ENCODE measurements at places on chromosomes 11 and 22.

GRCh38 chr11:37861671-37862070 is 1263.6 kb upstream of the RAG2 start:
- no peak for DNase-seq

GRCh38 chr11:846496-847098 is 3.9 kb downstream of the TSPAN4 start:
- no peak for DNase-seq

GRCh38 chr11:116467823-116468222 is 305.0 kb downstream of the BUD13 start:
- DNase-seq, result no peak

DNA sequence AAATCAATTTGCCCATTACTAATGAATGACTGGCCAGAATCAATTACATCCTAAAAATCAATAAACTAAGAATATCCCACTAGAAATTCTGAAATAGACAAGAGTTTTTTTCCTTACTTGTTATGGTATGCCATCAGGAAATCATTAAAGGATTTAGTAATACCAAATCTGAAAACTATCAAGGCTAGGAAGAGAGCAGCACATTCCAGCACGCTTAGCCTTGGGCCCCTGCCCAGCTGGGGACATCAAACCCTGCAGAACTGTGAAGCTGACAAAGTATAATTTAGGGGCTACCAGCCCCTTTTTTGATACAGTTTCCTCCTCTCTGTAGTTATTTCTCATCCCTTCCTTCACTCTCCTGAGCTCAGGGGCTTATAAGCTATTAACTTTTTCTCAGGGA is 247.8 kb upstream of the ZC3H12C start:
- DNase-seq, result no peak

DNA sequence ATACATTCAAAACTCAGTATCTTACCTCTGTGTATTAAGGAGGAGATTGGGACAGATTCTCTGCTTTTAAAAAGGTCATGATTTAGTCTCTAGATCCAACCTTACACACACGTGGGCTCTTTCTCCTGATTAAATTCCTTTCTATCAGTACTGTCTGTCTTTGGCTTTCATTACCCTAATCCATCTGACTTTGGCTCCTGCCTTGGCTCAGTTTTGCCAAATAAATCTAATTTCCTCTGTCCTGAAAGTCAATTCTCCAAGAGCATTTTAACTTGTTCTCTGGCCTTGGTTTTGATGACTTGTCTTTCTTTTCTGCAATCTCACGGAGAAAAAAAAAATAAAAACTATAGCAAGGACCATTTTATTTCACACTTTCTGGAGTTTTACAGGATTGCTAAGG is 176.6 kb upstream of the PDGFD start:
- no peak for DNase-seq

- DNase-seq, result no peak
Observed at GRCh38 chr11:2448661-2449547, 4.1 kb downstream of the KCNQ1 start.

DNA sequence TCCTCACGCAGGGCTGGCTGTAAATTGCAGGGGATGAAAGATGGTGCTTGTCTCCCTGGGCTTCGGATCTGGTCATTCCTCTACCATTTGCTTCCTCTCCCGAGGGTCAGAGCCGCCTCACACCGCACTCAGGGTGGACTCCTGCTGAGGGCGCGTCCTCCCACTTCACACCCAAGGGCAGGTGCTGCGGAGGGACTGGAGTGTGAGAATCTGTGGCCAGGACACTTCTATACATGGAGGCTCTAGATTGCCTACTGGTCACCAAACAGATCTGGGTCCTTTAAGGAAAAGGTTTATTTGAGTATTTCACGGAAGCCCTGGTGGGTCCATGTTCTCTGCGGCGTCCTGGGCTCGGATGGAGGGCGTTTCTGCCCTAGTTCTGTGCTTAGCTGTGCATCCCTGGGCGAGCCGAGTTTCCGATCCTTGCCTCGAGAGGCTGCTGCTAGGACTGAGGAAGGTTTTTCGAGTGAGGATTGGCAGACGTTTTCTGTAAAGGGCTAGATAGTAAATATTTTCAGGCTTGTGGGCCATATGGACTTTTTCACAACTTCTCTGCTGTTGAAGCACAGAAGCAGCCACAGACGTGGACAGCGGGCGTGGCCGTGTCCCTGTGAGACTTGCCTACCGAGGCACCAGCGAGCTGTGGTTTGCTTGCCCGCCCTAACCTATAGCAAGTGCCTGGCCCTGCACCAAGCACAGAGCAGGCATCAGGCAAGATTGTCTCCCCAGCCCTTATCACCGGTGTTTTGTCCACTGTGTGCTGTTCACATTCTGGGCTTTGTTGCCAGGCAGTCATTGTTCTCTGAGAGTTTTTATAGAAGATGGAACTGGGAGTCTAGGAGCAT is 279.0 kb downstream of the TBC1D22A start:
- no peak for DNase-seq

- no peak for DNase-seq
Observed at GRCh38 chr11:70183483-70184176, 19.5 kb upstream of the FADD start.
